ENCODE measurements at places on chromosomes 1 and 21. TPM values are rescaled to one million over a fixed set of nuclear protein-coding genes. Genes with fewer than 3 reads are reported as not detected.

DNA sequence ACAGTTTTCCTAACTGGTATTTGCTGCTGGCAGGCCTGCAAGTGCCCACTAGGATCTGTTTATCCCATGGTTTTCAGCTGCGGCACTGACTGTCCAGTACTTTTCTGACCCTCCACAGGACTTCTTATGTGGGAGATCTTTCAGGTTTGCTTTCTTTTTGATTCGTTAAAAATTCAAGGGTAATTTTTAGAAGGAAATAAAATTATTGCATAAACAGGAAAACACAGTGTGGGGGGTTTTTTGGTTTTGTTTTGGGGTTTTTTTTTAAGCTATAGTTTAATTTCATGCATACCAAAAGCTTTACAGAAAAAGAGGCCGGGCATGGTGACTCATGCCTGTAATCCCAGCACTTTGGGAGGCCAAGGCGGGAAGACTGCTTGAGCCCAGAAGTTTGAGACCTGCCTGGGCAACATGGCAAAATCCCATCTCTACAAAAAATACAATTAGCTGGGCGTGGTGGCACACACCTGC lies 3.6 kb downstream of the NIBAN1 start:
- peak; percentile 66 for DNase-seq

DNA sequence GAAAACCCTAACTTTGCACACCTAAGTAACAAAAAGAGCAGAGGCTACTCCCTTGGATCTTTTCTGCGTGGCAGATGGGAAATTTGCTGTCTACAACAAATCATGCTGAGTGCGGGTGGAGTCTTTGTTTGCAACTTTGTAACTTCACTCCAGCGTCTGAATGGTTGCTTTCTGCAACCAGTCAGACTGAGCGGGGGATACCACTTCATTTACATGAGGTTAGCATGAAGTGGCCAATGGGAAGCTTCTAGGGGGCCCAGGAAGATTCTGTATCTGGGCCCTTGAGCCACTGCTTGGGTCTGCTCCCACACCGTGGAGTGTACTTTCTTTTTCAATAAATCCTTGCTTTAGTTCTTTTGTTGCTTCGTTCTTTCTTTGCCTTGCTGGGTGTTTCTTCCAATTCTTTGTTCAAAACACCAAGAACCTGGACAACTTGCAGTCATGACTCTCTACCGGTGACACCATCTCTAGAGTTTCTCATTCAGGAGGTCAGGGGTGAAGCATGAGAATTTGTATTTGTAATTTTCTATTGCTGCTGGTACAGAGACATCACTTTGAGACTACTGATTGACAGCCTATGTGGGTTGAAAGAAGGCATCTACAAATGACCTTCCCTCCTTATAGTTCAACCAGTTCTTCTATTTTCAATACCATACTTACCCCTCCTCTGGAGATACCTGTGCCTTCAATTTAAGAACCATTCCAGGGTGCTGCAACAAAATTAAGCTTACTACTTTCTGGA lies 55.8 kb upstream of the RC3H1 start:
- peak; percentile 16 for DNase-seq

The RXFP4 gene
- total RNA-seq: not detected

DNA sequence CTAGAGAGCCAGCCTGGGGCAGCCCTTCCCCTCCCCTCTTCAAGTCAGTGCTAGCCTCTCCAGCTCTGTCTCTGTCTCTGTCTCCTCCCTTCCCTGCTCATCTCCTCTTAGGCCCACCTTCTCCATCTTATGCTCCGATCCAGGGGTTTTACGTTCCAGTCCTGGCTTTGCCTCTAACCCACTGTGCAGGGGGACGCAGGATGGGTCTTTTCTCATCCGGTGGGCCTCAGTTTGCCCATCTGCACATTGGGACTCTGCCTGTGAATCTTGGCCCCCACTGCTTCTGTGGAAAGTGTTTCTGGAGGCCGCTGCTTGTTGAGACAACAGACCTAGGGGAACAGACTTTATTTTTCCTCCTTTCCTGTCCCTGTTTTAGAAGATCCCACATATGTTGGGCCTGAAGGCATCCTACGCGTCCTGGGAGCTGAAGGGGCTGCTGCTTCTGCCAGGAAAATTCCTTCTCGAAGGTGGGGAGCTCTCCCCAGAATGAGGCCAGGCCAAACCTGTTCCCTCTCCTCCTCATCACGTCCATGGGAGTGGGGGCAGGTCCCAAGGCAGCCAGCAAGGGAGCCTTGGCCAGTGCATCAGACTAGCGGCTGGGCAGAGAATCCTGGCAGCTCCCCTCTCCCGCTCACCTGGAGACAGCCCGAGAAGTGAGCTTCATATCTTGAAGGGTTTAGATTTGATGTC lies 99.5 kb upstream of the CSF3R start:
- DNase-seq: no peak

DNA sequence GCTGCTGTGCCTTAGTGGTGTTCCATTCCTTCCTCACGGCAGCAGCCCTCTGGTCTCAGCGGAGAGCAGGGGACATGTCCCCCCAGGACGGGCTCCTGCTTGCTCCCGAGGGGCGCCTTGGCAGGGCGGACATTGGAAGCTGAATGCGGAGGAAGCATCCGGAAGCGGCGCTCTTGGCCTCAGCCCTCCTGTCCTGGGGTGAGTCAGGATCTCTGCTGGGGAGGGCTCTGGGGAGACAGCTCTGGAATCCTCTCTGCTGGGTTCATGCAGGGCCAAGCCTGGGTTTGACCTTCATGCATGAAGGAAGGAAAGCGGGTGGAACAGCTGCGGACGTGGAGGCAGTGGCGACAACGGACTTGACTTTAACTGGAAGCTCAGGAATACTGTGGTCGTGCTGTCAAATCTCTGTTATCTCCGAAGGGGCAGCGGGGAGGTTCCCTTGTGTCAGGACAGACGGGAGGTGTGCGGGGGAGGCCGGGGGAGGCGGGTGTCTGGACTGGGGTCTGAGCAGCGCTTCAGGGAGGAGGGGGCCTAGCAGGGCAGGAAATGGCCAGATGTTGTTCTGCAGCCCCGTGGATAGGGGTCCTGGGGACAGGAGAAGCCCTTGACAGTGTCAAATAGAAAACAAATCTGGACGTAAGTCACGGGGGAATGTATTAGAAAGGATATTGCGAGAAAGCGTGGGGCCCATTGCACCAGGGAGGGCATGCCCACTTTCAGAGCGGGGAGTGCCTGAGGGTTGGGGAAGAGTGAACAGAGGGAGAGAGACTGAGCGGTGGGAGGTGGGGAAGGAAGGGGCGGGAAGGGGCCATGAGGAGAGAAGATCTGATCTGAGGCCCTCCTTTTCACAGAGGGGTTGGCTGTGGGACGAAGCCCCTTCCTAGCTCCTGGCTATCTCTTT lies 26.6 kb downstream of the CRYAA start:
- DNase-seq: no peak

DNA sequence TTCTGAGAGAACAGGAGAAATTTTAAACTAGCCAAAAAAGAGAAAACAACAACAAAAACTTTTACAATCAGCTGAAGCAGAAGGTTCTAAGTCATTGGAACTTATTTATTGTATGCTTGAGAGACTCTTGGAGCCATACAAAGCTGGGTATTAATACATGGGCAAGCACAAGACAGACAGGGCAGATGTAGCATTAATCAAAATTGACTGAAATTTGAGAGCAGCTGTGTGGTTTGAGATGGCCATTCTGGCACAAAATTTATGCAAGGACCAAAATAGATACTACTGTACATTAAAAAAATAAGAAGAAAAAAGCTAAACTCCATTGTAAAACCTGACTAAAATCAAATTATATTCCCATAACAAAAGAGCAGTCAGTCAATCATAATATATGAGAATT lies 892.5 kb downstream of the PLA2G4A start:
- no peak for DNase-seq

DNA sequence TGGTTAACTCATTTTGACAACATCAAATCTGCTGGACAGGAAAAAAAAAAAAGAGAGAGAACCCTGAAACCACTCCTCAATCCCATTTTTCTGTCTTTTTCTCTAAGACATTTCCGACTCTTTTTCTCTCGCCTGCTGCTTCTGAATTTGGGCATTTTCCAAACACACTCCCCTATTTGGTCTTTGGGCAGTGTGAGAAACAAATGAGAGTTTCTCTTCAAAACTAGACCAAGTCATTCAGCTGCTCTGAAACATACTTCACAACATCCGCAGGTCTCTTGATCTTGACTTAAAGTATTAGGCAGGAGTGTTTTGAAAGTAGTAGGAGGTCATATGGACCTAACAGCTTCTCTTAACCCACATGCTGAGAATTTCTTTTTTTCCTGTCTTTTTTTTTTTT lies 364.8 kb upstream of the ESRRG start:
- DNase-seq: no peak

- peak; percentile 32 for DNase-seq
Measured at GRCh38 chr1:14682941-14683621, 84.6 kb downstream of the KAZN start.

The LRRC53 gene
- not detected for total RNA-seq

DNA sequence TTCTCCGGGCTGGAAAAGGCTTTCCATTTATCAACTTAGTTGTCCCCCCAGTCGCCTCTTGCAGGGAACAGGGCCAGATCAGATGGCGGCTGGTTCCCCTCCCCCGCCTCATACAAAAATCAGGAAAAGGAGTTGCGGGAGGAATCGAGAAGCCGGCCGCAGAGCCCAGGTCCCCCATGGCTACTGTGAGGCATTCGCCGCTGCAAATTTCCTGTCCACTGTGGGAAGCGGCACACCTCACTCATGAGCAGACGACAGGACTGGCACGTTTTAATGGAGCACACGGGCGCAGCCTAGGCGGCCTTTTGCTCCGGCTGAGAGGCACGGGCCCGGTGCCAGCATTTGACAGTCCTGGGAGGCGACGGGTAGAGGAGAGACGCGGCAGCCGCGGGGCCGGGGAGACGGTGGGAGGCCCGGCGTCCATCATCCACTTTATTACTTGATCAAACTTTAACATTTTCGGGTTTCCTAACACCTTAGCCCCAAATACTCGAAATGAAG lies 1.1 kb downstream of the GNG4 start:
- DNase-seq: peak; percentile 36

Data from M059J (cell line).